Stimulated activated CD8-positive, alpha-beta memory T cell treated with anti-CD3 and anti-CD28 coated beads, Interleukin-15, amount 100 ng/mL, for 4 hours (primary cell): ENCODE measurements at places on chromosomes 4 and X.
A peak's percentile ranks its signal among the peaks of the same experiment; 100 is the strongest.

DNA sequence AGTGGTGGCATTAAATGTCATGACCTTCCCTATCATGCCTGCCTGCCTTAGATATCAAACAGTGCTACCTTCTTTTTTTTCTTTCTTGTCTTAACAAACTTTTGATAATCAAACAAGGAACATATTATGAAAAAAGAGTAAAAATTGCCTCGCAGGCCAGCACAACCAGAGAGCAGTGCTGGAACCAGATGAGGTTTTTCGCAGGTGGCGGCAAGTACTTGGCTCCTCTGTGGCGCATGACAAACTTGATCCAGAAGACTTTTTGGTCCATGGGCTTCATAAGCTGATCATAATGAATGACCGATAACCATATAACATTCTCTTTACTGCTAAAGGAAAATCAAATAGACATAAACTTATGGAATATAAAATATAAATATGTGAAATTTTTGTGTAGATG is 61.8 kb downstream of the UGT2B10 start:
- DNase-seq: no peak

DNA sequence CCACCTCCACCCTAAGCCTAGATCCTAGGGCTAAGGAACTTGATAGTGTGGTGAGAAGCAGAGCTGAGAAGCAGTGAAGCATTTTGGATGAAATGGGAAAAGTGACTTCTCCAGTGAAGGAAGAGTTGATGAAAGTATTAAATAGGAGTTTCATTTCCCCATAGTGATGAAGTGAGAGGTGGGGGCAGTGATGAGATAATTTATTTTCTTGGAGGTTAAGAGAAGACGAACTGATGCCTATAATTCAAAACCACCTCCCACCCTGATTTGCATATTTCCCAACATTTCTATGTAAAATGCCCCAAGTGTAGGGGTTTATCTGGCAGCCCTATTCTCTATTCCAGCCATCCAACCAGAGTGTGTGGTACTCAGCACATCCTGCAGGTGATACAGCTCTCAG is 6.3 kb downstream of the LONRF3 start:
- no peak for DNase-seq

DNA sequence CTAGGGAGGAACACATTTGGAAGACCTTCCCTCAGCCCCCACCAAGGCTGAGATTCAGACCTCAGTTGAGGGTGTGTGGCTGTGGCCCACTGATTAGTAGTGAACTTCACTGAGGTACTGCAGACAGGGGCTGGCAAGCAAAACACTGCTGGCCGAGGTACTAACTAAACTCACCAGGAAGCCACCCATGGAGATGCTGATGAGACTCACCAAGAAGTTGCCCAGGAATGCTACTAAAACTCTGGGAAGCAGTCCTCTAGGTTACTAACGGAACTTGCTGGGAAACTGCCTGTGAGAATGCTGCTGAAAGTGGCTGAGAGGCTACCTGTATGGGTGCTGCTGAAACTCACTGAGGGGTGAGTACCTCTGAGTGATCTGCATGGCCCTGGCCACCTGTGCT is 372.4 kb upstream of the RPS6KA3 start:
- DNase-seq: no peak

- DNase-seq: no peak
Measured at GRCh38 chr4:137739391-137739790, 207.1 kb upstream of the PCDH18 start.

- DNase-seq: no peak
Measured at GRCh38 chr4:39255871-39256270, 73.5 kb downstream of the WDR19 start.

DNA sequence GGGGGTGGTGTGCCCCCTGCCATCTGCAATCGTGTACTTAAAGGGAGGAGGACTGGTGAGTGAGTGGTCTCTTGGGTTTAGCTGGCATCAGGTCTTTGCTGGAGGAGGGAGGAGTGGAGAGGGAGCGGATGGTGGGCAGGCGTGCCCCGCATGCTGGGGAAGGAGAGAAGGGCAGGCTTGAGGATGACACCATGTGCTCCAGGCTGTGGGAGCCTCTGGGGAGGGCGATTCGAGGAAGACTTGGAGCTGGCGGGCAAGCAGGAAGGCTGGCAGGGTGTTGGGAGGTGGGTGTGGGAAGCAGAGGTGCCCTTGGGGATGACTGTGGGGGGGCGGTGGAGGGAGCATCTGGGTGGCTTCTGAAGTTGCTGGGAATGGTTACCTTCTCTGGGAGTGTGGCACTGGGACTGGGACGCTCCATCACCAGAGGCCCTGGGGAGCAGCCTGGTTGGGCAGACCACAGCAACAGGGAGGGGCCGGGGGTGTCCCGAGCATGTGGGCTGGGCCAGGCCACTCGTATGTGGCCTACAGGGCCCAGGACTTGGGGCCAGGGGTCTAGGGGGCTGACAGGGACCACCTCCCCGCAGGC is 30.8 kb upstream of the AFAP1 start:
- DNase-seq: no peak

GRCh38 chrX:1486749-1487361 is 34.1 kb upstream of the ASMTL start:
- DNase-seq: no peak

DNA sequence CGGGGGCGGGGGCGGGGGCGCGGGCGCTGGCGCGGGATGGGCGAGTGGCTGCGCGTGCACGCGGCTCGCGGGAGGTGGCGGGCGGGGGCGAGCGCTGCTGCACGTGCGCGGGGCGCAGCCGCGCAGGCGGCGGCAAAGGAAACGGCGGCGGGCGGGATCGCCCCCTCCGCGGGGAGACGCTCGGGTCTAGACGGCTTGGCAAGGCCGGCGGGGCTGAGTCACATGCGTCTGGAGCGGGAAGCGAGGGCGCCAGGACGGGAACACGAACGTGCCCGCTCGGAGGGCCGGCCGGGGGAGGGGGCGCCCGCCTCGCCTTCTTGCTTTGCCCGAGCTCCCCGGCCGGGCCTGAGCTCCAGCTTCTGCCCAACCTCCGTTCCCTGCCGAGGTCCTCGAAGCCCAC is 4.3 kb upstream of the HAUS7 start:
- peak; percentile 23 for DNase-seq

DNA sequence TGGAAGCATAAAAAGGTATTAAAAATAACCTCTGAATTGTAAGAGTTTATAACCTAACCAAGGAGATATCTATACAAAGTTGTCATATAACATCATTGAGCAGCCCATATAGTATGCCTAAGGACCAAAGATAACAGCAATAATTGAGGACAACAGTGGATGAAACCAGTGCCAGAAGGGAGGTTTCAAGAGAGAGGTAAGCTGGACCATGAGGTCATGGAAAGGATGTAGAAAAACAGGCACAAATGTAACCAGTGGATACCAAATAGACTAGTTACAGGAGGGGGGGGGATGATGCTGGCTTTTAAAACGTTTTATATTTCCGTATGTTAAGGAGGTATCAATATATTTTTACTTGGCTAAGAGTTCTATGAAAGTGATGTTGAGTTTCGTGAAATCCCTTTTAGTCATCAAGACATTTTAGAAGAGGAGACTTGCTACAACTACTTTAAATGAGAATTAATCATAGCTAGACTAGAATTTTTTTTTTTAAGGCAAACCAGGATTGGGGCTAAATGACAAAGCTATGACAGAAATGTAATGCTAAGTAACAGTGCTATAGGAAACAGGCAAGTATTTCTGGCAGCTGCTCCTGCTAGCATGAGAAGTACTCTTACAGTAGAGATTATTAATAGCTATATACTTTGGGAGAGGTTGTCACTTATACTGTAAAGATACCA is 161.1 kb downstream of the FBXW7 start:
- no peak for DNase-seq

- DNase-seq: no peak
Measured at GRCh38 chrX:98931216-98931615, 1478.9 kb downstream of the PCDH19 start.

GRCh38 chr4:108783665-108784463 is 21.0 kb upstream of the ETNPPL start:
- DNase-seq: no peak

GRCh38 chrX:129696463-129697155 is 41.9 kb upstream of the APLN start:
- no peak for DNase-seq

- no peak for DNase-seq
Measured at GRCh38 chr4:155590796-155591585, 75.7 kb upstream of the GUCY1A1 start.

- no peak for DNase-seq
Measured at GRCh38 chr4:174177536-174177935, 105.9 kb downstream of the FBXO8 start.

- DNase-seq: no peak
Measured at GRCh38 chrX:153828308-153828707, 2.0 kb downstream of the PDZD4 start.

GRCh38 chrX:154775419-154776349 is 13.0 kb downstream of the DKC1 start:
- no peak for DNase-seq

GRCh38 chr4:103996637-103997036 is 276.9 kb upstream of the TACR3 start:
- DNase-seq: no peak

- DNase-seq: no peak
Measured at GRCh38 chr4:52715914-52716313, 35.3 kb downstream of the ERVMER34-1 start.

GRCh38 chrX:50967736-50968135 is 57.2 kb downstream of the BMP15 start:
- no peak for DNase-seq

DNA sequence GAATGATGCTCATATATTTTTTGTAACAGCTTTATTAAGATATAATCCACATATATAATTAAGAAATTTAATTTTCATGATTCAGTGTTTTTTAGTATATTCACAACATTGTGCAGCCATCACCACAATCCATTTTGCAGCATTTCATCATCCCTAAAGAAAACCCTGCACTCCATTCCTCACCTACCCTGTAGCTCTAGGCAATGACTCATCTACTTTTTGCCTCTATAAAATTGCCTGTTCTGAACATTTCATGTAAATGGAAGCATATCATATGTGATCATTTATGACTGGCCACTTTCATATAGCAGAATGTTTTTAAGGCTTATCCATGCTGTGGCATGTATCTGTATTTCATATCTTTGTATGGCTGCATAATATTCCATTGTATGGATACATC is 339.9 kb downstream of the MAPK10 start:
- no peak for DNase-seq
